Fibroblast of villous mesenchyme (primary cell): ENCODE measurements at places on chromosomes 6 and 20. TPM values are rescaled to one million over a fixed set of nuclear protein-coding genes. Genes with fewer than 3 reads are reported as not detected.

GRCh38 chr6:111912904-111913303, 39.7 kb upstream of the FYN start:
- no peak for DNase-seq

DNA sequence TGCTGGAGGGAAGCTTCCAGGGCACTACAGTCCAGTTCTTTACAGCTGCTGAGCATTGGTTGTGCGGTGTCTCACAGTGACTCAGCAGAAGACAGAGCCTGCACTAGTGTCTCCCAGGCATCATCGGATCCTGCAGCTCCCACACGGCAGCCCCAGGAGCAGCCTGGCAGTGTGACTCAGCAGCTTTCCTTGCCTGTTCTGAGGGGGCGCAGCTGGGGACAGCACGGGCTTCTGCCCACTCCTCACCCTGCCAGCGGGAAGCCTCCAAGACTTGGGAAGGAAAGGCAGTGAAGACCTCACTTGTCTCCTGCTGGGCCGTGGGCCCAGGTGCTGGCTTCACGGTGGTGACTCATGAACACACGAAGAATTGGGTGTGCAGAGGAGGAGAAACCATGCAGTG, 165.4 kb downstream of the SYNDIG1 start:
- peak; percentile 83 for DNase-seq

GRCh38 chr6:23511817-23512216, 614.2 kb upstream of the NRSN1 start:
- no peak for DNase-seq

DNA sequence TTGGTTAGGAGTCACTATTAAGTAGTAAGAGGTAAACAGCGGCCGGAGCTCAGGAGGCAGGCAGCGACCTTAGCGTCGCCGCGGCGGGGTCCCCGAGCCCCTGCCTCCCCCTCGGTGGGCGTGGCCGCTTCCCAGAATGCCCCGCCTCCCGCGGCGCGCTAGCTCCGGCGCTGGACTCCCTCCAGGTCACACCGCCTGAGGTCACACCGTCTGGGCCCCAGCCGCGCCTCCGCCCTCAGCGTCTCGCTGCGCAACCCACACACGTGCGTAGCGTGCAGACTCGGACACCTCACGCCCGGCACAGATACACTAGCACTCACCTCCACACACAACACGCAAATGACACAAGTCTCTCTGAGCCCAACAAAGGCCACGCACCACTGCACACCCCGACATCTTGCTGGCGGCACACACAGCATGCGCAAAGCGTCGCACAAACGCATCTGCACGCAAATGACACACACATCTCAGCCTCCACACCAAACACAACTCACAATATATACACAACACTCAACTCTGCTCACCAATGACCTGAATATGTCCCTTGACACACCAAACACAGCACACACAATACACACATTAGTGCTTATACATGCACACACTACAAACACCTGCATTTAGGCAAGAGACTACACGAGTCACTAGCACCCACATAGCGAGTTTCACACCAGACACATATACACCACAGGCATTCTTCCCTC, 17.6 kb upstream of the CDKN1A start:
- peak; percentile 68 for DNase-seq

DNA sequence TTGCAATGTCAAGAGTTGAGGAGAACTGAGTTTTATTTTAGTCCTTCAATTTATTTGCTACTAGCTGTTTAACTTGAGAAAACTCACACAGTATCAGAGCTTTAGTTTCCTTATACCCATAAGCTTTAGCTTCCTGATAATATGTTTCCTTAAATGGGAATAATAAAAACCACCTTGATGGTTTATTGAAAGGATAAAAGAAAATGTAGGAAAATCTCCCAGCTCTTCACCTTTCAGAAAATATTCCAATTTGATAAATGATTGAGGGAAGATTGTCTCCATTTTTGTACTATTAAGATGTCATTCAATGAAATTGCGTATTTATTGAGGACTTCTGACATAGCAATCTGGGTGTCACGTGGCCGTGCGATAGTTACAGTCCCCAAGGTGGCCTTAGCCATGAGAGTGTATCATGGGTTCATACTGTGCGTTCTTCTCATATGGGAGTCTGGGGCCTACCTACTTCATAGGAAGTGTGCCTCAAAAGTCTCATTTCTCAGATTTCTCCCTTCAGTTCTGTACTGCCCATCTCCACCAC, 296.3 kb upstream of the BMP2 start:
- DNase-seq, result no peak

DNA sequence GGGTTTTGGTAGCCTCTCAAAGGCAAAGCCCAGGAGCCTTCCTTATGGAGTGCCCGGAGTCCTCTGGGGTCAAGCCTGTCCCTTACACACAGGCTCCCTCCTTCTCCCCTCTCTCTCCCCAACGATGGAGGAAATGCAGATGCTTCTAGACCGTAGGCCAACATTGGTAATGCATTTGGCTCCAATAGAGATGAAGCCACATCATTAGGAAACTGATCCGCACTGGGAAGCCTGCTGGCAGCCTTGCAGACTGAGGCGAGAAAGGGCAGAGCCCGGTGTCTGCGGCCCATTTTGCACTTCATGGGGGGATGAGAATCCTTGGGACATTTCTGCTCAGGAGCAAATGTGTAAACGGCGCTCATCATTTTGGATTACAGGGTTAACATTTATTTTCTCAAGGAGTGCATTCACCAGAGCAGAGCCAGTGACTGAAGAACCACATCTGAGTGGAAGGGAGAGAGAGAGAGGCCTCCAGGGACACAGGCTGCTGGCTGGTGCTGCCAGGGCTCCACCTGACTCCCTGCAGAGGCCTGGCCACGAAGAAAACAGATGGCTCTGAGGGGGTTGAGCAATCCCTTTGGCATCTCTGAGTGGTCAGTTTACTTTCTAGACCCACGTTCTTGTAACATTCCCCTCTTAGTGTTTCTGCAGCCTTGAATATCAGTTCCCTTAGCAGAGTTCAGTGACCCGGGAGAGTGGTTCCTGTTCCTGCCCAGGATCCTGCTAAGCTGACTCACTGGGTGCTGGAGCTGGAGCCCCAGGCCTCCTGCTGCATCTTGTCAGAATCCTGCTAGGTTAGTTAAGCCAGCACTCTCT, 4.4 kb upstream of the CST3 start:
- DNase-seq, result peak; percentile 97

- DNase-seq, result no peak
Observed at GRCh38 chr6:33904747-33905065, 100.9 kb upstream of the MLN start.

DNA sequence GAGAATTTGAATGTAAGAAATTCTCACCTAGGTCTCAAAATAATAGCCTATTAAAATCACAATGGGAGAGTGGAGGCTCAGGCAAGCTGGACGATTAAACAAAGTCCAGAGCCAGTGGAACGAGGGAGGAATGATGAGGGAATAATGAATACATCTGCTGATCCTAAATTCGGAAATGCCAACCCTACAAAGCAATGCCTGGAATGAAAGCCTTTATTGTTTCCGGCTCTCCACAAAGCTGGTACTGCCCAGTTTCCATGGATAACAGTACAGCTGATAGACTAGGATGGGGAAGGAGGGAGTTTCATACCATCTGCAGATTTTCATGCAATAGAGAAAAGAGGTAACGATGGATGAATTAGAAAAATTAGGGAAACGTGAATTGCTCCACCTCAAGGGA, 356.1 kb downstream of the CBLN4 start:
- DNase-seq, result no peak

GRCh38 chr6:116411284-116411623, 40.5 kb downstream of the DSE start:
- DNase-seq, result peak; percentile 49

- no peak for DNase-seq
Observed at GRCh38 chr20:35248641-35249475, 22.4 kb downstream of the MMP24 start.

DNA sequence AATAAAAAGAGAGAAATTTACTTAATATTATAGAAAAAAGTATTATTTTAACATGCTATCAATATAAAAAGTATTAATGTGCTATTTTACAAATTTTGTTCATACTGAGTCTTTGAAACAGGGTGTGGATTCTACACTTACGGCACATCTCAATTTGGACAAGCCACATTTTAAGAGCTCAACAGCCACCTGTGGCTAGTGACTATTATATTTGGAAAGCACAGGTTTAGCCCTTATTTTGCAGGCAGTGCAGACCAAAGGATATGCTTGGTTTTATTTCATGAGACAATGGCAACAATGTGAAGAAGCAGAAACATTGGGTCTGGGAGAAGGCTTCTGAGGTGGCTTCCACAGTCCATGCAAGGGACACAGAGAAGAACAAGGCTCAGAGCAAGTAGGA, 74.6 kb downstream of the BACH2 start:
- no peak for DNase-seq

DNA sequence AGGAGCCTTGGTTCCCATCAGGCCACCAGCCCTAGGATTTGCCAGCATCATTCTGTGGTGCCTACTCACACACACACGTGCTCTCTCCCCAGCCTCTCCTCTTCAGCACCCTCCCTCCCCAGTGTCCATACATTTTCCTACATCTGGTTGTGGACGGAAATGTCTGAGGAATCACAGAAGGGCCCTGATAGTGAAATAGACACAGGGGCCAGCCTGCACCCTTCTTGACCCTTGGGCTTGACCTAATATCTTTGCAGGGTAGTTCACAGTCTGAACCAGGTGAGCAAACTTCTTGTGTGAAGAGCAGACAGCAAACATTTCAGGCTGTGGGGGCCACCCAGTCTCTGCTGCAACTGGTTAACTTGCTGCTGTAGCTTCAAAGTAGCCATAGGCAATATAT, 108.5 kb upstream of the NXT1 start:
- no peak for DNase-seq

GRCh38 chr6:91341473-91341872, 754.6 kb upstream of the MAP3K7 start:
- no peak for DNase-seq

DNA sequence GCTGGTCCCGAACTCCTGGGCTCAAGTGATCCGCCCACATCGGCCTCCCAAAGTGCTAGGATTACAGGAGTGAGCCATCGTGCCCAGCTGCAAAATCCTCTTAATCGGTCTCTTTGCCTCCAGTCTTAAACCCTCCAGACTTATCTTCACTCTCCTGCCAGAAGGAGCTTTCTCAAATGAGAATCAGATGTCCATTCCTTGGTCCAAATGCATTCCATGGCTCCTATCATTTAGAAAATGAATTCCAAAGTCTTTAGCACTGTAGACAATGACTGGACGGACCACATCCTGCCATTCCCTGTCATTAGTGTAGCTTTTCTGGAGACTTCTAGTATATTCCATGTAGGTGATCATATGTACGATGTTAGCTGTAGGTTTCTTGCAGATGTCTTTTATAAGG, 141.9 kb downstream of the ID4 start:
- no peak for DNase-seq

DNA sequence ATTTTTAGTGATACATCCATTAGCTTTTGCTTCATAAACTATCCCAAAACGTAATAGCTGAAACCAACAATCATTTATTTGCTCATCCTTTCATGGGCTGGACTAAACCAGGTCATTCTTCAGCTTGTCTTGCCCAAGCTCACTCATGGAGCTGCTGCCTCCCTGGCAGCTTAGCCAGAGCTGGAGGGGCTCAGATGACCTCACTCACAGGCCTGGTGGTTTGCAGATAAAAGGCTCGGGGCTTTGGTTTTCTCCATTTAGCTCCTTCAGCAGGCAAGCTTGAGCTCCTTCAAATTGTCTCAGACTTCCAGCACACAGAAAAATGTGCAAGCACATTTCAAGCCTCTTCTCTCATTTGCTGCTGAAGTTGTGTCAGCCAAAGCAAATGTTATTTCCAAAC, 139.1 kb downstream of the BTBD3 start:
- peak; percentile 8 for DNase-seq

GRCh38 chr6:111282515-111282914, 195.2 kb downstream of the SLC16A10 start:
- DNase-seq, result no peak

- peak; percentile 61 for DNase-seq
Observed at GRCh38 chr20:18686696-18687095, 98.8 kb downstream of the DTD1 start.

- DNase-seq, result peak; percentile 79
Observed at GRCh38 chr6:111591901-111592461, 13.7 kb downstream of the TRAF3IP2 start.

DNA sequence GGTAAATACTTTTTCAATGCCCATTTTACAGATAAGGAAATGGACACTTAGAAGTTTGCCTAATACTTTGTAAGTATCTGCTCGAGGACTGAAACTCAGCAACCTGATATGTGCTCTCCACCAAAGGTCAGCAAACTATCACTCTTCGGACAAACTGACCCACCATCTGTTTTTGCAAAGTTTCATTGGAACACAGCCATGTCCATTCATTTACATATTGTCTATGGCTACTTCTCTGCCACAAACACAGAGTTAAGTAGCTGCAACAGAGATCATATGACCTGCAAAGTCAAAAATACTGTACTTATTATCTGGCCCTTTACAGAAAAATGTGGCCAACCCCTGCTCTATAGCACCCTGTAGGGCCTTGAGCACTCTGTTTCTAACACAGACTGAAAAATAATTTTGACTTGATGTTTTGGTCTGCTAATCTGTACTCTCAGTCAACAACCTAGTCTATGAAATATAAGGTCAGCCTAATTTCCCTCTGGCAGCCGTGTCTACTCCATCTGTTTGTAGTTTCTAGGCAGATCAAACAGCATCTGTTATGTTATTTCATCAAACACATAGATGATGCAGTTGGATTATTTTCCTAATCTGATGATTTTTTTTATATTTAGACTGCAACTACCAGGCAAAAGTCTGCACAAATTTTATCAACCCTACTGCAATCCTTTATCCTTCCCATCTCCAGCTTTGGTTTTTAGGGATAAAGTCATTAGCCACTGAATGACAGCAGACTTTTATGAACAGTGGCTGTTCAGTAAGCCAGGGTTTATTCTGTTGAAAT, 41.4 kb upstream of the BEND6 start:
- peak; percentile 37 for DNase-seq

DNA sequence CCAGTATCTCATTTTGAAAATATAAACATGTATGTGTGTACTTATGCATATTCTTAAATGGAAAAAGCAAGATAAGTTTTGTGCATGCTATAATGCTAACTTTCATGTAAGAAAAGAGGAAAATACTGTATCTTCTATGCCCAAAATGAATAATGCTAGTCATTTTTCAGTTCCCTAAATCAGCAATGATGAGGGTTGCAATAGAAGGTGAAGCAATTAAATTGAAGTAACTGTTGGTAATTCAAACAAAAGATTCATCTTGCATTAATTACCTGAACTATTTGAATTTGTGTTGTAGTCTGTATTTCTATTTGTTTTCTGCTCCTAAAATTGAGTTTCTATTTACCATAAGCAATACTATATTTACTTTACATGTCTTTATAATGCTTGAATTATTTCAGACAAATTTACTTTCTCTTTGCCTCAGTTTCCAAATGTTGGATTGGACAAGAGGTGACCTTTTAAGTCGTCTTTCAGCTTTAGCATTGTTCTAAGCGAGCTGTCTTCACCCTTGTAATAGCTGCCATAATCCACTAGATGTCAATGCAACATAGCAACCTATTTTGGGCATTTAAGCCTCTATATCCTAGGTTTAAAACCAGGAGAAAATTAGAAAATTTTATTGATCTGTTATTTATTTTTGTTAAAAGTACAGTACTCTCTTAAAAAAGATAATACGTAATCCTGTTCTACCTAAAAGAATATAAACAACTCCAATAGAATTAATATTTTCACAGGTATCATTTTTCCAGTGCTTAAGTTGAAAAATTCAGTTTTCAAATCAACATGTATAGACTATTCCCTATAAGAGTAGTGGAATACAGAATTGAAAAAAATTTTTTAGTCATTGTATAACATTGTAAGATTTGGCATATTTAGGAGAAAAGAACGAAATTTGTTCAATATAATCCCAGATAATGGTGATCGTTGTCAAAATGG, 52.3 kb upstream of the IFNGR1 start:
- DNase-seq, result peak; percentile 59

ATP6V1G2 gene
- total RNA-seq, result 1.3 and 3.0 TPM in 2 replicates

KHDC1L gene
- 0.43 TPM in 1 of 2 replicates, not detected in the other for total RNA-seq

SEL1L2 gene
- not detected in 2 replicates for total RNA-seq

FOXC1 gene
- total RNA-seq, result 1.9 and 2.2 TPM in 2 replicates

CTAGE9 gene
- total RNA-seq, result not detected in 2 replicates
